ENCODE measurements at places on chromosomes 3 and 15.

GRCh38 chr15:60254416-60254815, 143.4 kb downstream of the ANXA2 start:
- no peak for DNase-seq

DNA sequence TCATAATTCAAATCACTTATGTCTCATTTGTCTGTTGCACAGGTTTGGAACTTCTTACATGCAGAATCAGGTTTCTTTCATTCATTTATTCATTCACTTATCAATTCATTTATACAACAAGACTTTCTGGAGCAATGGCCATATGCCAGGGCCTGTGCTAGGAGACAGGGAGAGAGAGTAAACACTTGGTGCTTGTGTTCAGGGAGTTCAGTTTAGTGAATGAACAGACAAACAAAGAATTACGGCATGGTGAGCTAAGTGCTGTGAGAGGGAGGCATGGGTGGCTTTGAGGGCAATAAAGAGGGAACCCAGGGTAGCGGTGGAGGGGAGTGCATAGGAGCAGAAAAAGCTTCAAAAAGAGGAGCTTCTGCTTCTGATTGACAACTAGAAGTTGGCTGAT, 8.5 kb upstream of the IREB2 start:
- DNase-seq, result no peak

DNA sequence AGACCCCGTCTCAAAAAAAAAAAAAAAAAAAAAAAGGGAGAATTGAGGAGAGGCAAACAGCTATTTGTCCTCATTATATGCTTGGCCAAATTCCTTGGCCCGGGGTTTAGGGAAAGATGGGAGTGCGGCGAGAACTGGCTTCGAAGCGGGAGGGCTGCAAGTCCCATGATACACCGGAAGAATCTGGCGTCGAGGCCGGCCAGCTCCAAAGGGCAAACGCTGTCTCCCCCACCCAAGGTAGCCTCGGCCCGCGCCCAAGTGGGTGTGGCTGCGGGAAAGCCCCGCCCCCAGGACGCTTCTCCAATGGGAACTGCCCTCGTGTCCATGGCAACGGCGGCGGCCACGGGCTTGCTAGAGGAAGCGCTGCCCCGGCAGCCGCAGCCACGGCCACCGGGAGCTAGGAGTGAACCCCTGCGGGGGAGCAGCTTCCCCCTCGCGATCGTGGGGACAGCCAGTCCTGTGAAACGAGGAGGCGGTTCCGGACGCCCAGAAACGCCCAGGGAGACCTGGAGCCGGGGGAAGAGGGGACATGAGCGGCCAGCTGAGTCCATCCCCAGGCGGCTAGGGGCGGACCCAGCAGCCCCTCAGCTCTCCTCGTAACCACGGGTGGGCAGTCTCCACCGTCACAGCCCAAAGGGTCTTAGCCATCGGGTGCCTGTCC, at the start of gene TTLL13:
Gene TTLL13 (plus strand): TSS at position 354 of the 661 bp plus-strand sequence. CDS start 1,075 bp downstream, outside the sequence.
- peak; percentile 87 for DNase-seq

GRCh38 chr15:86165265-86166211, 85.9 kb downstream of the AGBL1 start:
- no peak for DNase-seq

GRCh38 chr3:64214381-64215018, 10.8 kb downstream of the PRICKLE2 start:
- no peak for DNase-seq

GRCh38 chr3:158095111-158095813, 11.0 kb downstream of the SHOX2 start:
- DNase-seq, result no peak

GRCh38 chr15:73228128-73228646, 140.6 kb downstream of the HCN4 start:
- no peak for DNase-seq

GRCh38 chr3:166263460-166263859, 426.2 kb upstream of the BCHE start:
- DNase-seq, result no peak

DNA sequence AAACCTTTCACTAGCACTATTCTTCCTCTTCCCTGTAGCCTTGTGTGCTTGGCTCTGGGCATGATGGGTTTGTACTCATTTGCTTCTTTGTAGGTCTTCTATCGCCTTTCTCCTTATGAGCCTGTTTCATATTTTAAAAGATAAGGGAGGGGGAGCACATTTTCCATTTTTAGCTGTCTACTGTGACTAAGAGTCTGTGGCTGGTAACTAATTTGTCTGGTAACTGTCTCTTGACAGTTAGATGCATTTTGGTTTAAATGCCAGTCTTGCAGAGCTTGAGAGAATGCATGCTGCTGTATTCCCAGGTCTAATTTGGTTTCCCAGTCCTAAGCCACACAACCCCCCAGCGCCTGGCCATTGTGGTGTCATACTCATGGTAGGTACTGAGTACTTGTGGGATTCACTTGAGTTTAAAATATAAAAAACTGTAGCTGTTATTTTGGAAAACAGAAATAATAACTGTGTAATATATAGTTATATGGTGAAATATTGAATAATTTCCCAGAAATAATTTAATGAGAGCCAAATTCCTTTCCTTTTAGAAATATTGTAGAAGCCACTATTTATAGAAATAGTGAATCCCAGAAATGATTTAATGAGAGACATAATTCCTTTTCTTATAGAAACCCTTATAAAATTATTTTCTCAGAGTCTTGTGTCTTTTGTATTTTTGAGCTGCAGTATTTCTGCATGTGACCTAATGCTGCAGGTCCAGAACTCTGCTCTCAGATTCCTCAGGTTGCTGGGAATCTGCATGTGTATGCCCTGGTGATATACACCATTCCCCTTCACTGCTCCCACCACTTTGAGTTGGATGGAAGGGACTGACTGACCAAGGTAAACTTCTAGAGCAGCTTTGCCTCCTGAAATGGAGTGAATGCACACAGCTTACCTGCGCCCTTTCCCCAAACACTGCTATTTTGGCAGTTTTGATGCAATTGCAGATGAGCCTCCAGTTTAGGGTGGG, 13.9 kb upstream of the GPR171 start:
- DNase-seq, result no peak

DNA sequence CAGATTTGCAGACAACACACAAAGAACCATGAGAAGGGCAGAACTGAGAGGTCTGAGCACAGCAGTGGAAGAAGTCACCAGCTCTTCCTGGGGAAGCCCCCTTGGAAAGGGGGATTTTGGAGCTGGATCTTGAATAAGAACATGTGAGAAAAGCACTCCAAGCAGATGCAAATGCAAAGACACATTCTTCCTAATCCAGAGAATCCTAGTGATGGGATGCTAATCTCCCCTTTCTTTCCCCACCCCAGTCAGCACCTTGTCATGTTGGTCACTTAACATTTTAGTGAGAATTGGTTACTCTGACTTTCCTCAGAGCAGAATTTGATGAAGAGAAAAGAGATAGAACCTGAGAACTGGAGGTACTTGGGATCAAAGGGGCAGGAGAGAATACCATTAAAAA, 148.5 kb downstream of the SSR3 start:
- DNase-seq, result no peak

- no peak for DNase-seq
Measured at GRCh38 chr15:55741833-55742497, 987 bp downstream of the PRTG start.

- DNase-seq, result no peak
Measured at GRCh38 chr3:124478830-124479229, 251.4 kb upstream of the UMPS start.

DNA sequence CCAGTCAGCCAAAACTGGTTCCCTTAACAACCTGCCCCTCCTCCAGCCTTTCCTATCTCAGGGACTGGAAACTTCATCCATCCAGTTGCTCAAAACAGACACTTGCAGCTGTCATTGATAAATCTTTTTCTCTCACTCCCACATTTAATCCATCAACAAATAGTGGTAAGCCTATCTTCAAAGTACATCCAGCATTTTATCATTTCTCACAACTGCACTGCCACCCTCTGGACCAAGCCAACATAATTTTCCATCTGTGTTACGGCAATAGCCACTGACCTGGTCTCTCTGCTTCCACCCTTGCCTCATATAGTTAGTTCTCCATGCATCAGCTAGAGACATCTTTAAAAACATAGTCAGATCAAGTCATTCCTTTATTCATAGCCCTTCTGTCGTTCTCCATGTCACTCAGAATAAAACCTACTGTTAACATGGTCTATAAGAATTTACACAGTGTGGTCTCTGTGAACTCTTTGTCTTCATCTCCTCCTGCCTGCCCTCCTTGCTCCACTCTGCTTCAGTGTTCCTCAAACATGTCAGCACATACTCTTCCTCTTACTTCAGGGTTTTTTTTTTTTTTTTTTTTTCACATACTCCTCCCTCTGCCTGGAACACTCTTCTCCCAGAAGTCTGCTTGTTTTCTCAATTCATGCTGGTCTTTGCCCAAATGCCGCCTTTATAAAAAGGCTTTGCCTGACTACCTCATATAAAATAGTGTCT, 102.5 kb upstream of the COL6A5 start:
- no peak for DNase-seq

DNA sequence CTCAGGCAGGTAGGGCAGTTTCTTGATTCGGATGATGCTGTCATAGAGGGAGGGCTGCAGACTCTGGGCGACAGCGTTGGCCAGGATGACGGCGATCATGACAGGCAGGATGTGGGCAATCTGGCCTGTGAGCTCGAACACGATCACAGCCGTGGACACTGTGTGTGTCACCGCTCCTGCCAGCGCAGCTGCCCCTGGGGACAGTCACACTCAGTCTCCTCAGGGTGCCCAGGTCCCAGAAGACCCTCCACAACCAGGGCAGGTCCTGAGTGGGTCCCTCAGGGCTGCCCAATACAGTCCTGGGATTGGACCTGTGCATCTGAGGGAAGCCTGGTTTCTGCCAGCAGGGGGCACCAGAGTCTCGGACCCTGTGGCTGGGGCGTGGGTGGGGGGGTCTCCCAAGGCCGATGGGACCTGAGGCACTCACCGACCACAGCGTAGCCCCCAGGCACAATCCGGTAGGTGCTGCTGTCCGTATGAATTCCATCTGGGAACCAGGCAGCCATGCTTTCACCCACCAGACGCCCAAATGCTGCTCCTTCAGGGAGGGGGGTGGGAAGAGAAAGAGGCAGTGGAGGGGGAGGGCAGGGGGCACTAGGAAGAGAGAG, 7.2 kb downstream of the CLCN2 start:
- peak; percentile 56 for DNase-seq

DNA sequence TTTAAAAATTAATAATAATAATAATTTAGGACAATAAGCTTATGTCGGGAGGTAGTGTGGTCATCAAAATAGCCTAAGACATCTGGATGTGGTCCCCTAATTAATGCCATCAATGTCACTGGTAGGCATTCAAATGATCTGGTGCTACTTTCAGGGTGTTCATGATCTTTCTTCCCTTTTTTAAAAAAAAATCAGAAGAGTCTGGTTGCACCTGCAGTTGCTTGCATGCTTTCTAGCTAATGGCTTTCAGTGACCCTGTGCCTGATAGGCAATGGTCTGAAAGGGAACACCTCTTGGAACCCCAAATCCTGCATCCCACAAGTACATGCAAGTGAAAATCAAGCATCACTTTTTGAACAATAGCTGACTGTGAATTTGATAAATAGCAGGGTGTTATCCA, 64.1 kb upstream of the KBTBD8 start:
- no peak for DNase-seq

- no peak for DNase-seq
Measured at GRCh38 chr15:78909160-78909695, 35.6 kb downstream of the CTSH start.

DNA sequence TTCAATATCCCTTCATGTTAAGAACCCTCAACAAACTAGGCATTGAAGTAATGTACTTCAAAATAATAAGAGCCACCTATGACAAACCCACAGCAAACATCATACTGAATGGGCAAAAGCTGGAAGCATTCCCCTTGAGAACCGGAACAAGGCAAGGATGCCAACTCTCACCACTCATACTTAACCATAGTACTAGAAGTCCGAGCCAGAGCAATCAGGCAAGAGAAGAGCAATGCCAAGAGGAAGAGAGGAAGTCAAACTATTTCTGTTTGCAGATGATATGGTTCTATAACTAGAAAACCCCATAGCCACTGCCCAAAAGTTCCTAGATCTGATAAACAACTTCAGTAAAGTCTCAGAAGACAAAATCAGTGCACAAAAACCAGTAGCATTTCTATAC, 161.9 kb downstream of the UBE2E2 start:
- no peak for DNase-seq
